Stimulated activated effector memory CD8-positive, alpha-beta T cell treated with anti-CD3 and anti-CD28 coated beads, Interleukin-12 subunit alpha, Interleukin-12 subunit beta, amount 100 ng/mL, for 72 hours (primary cell): ENCODE measurements at places on chromosomes 12 and 14.

- no peak for DNase-seq
Measured at GRCh38 chr12:81502912-81503695, 256.0 kb downstream of the PPFIA2 start.

DNA sequence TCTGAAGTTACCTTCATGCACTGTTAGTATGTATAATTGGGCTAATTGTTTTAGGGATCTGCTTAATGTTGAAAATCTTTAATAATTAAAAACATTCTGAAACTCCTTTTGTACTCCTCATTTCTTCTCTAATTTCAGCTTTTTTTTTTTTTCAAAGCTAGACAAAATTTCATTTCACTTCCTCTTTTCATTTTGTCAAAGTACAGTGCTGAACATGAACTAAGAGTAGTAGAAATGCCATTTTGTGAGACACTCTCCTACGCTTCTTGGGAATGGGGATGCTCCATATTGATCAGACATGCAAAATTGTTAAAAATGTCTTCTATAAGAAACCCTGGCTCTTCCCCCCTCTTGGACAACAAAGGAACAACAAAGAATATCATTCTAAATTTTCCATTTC is 1.7 kb downstream of the ABCD2 start:
- DNase-seq = no peak

- no peak for DNase-seq
Measured at GRCh38 chr12:84954415-84954814, 41.8 kb upstream of the SLC6A15 start.

DNA sequence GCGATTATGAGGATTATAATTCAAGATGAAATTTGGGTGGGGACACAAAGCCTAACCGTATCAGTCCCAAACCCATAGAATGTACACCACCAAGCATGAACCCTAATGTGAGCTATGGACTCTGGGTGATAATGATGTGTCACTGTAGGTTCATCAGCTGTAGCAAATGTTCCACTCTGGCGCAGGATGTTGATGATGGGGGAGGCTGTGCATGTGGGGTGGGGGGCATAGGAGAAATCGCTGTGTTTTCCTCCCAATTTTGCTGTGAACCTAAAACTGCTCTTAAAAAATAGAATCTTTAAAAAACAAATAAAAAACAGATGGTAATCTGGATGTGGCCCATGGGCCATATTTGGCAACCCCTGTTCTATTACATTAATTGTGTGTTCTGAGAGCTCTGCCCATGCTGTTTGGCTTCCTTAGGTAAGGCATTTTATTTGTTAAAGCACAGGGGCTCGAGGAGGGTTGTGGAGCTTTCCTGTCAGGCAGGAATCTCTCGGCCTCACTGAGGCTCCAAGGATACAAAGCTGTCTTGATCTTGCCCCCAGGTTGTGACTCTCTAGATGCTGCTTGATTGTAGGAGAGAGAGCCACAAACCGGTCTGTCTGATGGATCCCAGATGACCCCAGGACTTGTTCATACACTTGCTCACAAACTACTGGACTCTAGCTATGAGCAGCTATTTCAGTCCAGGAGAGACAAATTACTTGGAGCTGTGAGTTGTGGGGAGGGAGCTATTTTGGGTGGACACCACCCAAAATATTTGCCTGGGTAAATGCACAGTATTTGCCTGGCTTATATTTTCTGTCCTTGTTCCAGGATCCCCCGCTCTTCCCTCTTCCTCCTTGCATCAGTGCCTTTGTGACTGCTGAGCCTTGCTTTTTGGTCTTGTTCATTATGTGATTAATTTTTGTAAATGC is 340.2 kb downstream of the MED13L start:
- DNase-seq = no peak

GRCh38 chr12:22766911-22767420 is 142.0 kb downstream of the ETNK1 start:
- DNase-seq = no peak

DNA sequence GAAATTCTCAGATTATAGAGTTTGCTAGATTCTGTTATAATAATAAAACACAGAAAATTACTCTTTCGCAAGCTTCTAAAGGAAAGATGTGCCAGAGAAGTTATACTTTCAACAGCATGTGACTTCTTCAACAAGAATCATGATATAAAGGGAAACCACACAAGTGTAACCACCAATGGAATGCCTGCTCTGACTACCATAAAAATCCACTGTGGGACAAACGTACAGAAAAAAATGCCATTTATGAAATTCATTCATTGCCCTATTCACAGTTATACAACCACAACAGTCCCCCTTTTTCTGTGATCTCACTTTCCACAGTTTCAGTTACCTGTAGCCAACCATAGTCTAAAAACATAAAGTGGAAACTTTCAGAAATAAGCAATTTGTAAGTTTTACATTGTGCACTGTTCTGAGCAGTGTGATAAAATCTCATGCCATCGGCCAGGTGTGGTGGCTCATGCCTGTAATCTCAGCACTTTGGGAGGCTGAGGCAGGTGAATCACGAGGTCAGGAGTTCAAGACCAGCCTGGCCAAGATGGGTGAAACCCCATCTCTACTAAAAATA is 3.2 kb downstream of the CATSPERB start:
- no peak for DNase-seq

DNA sequence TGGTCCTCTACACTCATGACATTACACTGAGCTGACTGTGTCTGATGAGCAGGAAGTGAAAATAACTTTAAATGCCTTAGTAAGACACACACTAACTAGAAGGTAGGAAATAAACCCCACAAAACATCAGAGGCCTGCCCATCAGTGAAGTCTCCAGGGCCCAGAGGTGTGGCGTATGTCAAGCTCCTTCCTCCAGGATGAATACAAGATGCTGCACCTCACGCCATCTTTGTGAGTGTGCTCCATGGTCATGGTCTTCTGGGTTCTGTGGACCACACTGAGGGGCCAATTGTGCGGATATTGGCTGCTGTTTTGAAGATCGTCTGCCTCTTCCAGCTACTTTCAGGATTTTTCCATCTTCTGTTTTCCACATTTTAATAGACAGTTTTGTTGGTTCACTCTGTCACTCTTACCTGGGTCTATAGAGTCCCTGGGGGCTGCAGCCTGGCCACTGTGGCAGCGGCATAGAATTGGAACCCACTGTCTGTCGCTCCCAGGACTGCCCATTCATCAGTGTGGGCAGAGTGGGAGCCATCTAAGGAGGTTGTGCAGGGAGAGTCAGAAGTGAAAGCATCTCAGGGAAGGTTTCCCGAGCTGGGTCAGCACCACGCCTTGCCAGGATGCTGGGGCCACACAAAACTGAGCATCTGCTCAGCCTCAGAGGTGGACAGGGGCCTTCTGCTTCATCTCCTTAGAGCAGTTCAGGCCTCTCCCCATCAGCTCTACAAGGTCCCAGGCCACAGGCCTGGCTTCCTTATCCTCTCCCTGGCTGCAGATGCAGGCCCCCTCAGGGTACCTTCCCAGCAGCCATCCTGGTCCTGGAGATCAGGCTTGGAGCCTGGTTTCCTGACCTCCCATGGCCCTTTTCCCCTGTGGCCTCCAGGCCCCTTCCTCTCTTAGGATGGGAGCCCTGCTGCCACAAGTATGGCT is 57.5 kb upstream of the C14orf180 start:
- DNase-seq = no peak

- DNase-seq = no peak
Measured at GRCh38 chr12:90229407-90230170, 521.0 kb upstream of the ATP2B1 start.

DNA sequence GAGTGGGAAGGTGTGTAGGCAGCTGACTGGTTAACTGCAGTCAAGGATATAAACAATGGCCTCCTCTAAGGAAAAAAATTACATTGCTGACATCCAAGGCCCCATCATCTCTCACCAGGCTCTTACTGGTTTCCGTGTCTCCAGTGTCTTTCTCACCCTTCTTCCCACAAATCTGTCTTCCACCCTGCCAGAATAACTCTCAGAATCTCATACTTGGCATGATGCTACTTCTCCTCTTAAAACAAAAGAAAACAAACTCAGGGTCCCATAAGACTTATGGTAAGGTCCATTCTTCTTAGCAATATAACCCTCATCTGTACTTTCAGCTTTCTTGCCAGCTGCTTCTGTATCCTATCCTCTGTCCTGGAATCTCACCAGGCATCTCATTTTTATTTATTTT is 68.9 kb downstream of the SUSD6 start:
- no peak for DNase-seq

DNA sequence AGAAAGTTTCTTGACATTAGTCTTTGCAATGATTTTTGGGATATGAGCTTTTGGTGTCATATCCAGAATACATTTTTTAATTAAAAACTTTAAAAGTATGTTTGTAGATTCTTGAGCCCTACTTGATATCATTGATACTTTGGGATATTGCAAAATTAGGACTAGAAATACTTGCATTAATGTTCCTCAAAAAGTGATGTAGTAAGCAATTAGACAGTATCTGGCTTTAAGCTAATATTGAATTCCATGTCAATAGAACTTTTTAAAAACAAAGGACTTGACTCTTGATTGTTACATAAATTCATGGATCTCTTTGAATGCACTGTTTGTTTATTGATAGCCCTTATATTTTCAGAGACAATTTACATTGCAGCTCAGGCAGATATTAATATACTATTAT is 15.6 kb downstream of the PEX5 start:
- no peak for DNase-seq
